ENCODE measurements at places on chromosomes 4 and X.

- no peak for DNase-seq
Observed at GRCh38 chrX:39985071-39985470, 112.7 kb downstream of the BCOR start.

DNA sequence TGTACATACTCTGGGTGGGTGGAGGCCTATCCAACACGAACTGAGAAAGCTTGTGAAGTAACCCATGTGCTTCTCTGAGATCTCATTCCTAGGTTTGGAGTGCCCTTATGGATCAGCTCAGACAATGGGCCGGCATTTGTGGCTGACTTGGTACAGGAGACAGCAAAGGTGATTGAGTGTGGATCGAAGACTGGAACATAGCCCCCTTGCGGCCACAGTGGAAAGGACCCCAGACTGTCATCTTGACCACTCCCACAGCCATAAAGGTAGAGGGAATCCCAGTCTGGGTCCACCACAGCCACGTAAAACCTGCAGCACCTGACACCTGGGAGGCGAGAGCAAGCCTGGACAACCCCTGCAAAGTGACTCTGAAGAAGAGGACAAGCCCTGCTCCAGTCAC, 598.0 kb upstream of the AADAT start:
- no peak for DNase-seq

- no peak for DNase-seq
Observed at GRCh38 chr4:107719207-107719921, 670 bp downstream of the PAPSS1 start.

GRCh38 chr4:8292478-8293107, 23.0 kb downstream of the HTRA3 start:
- no peak for DNase-seq

DNA sequence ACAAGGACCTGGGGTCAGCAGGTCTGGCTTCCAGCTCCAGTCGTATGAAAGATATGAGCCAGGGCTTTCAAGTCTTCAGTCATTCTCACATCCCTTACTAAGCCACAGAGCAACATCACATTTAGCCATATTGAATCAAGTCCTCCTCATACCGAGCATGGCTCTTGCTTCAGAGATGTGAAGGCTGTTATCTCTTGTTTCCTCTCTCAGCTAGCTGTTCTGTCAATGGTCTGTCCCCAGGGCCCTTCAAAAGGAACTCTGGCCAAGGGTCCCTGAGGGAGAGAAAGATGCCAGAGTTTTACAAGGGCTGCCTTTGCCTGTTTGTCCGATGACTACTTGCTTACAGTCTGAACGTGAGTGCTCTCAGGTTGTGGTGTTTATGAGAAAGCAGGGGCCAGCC, 30.5 kb downstream of the DOCK11 start:
- no peak for DNase-seq

GRCh38 chrX:129842510-129843208, 1.0 kb downstream of the ZDHHC9 start:
- DNase-seq, result peak; percentile 4

DNA sequence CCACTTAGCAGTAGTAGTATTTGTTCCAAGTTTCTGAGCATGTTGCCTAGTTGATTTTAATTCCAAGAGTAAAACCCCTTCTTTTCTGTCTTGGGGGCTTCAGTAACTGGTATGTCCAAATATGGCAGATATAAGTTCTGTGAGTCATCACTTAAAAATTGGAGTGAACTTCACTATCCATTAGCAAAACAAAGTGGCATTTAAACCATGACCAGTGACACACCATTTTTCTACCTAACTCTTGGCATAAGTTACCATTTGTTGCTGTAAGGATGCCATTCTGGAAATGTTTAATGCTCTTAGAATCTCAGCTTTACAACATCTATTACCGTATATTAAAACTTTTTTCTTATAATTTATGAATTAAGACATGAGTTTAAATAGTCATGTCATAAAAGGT, 102.0 kb downstream of the CBR4 start:
- no peak for DNase-seq

- no peak for DNase-seq
Observed at GRCh38 chr4:142353149-142353738, 492.9 kb downstream of the INPP4B start.

DNA sequence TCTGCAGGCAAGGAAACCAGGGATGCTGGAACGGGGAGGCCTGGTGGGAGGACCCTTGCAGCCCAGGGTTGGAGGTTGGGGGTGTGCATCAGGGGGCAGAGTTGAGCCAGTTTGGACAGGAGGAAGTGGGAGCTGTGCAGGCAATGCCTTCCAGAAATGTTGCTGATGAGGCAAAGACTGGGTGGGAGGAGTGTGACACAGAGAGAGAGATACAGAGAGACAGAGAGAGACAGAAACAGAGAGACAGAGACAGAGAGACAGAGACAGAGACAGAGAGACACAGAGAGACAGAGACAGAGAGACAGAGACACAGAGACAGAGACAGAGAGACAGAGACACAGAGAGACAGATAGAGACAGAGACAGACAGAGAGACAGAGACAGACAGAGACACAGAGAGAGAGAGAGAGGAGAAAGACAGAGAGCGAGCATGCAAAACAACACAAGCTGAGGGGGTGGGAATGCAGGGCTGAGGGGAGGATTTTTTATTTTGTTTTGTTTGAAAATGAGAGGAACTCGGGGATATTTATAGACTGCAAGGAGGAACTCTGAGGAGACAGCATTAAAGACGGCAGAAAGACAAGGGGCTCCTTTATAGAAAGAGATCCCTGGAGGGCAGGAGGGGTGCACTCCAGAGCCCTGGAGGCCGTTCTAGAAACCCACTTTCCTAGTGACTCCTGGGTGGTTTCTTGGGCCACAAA, 1.9 kb upstream of the HAUS3 start:
- DNase-seq, result no peak

- no peak for DNase-seq
Observed at GRCh38 chrX:3526731-3527130, 180.3 kb upstream of the MXRA5 start.

DNA sequence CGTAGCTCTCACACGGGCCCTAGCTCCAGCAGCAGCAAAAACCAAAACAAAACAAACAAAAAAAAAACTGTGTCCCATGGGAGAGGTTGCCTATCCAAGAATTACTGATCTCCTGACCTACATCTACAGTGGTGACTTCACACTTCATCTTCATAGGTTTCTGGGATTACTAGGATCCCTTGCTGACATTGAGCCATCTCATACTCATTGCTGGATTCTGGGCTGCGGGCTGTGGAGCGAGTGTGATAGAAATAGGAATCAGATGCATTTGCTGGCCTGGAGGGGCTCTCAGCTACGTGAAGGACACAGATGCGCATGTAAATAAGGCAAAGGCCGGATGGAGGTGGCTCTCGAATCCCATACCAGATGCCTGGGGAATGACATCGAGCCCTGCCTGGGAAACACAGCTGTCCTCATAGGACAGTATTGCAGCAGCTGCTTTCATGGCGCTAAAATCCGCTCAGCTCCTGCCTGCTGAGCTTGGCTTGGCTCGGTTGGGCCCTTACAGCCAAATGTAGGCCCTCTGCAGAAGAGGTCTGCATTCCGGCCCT, 41.7 kb downstream of the CNGA2 start:
- DNase-seq, result no peak

DNA sequence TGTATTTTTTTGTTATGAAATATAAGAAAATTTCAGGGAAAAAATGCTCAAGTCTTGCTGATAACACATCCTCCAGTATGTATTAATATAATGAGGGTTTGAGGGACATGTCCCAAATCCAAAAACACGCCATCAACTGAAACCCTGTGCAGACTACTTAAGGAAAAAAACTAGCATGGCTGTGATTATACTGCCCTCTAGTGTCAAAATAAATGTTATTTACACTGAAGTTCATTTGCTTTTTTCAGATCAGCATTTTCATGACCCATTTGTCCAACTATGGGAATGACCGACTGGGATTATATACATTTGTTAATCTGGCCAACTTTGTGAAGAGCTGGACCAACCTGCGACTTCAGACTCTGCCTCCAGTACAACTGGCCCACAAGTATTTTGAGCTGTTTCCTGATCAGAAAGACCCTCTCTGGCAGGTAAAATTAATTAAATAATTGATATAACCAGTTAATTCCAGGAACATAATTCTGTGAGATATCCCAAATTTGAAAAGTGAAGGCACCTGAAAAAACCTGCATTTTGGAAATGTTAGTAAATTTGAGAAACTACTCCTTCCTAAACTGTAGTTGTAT, 128.5 kb downstream of the PRSS12 start:
- no peak for DNase-seq

DNA sequence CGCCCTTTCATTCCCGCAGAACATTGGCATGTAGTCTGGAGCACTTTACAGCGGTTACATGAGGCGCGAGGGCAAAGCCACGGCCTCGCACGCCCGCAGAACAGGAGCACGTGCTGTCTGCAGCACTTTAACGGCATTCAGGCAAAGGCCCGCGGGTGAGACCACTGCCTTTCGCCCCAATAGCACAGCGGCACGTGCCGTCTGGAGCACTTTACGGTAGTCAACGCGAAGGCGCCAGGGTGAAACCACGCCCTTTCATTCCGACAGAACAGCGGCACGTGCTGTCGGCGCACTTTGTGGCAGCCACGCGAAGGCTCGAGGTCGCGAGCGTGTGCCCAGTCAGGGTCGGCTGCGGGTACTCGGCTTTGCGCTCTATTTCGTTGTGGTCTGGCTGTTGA, at the start of gene MPC1L:
MPC1L (plus strand) TSS at position 290 of the 398 bp plus-strand sequence. CDS start 138 bp downstream, outside the sequence.
- no peak for DNase-seq

GRCh38 chr4:55500072-55500471, 46.6 kb downstream of the CLOCK start:
- no peak for DNase-seq

DNA sequence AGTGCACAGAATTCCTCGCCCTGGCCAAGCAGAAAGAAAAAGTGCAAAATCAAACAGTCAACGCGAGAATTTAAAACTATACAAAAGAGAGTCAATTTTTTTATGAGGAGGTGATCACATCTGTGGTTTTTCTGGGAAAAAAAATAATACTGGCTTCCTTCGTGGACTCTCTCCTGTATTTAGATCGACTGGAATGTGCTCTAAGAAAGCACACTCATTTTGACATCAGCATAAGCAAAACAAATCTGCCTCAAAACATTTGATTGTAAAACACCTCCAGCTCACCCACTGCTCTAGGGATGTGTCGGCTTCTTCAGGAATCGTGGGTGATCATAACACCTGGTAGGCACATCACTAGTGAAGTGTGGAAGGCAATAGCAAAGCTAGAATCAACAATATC, 417.4 kb upstream of the FAT1 start:
- DNase-seq, result no peak

DNA sequence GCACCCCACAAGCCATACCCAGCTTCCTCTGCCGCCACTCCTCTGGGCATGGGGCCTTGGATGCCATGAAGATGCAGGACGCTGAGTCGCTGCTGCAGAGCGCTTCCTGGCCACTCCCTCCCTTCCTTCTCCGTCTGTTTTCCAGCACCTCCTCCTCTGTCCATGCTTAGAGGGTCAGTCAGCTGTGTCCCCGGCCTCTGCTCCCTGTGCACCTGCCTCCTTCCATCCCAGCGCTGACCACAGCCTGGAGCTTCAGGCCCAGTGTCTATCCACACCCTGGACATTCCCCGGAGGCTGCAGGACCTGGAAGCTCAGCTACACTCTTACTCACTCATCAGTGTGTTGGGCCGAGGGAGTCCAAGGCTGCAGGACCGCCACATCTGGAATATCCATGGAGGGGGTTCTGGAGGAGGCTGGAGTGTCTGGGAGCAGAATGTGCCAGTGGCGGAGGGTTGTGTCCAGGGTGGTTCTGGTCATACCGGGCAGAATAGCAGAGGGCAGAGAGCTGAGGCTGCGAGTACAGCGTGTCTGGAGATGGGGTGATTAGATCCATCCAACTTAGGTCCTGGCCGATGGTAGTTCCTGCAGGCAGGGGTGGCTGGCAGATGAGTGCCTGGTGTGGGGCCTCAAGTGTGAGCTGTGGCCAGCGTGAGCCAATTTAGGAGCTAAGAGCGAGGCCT, 58.6 kb upstream of the ADRA2C start:
- DNase-seq, result no peak

GRCh38 chrX:109889289-109890006, 113.5 kb upstream of the TMEM164 start:
- DNase-seq, result no peak

DNA sequence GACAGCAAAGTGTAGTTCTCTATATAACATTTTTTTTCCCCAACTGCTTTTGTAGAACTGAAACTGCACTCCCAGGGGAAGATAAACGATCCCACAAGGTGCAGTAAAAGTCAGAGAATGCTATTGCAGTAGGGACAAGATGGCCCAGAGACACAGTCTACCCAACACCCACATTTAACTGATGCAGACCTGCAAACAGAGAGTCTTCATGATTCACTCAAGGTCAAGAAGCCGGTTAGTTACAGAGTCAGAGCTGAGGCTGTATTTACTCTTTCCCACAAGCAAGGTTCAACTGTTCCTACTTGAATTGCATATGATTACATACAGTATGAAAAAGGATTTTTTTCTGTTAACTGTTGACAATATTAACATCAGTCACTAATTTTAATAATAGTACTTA, 654.6 kb downstream of the IL1RAPL1 start:
- DNase-seq, result no peak

DNA sequence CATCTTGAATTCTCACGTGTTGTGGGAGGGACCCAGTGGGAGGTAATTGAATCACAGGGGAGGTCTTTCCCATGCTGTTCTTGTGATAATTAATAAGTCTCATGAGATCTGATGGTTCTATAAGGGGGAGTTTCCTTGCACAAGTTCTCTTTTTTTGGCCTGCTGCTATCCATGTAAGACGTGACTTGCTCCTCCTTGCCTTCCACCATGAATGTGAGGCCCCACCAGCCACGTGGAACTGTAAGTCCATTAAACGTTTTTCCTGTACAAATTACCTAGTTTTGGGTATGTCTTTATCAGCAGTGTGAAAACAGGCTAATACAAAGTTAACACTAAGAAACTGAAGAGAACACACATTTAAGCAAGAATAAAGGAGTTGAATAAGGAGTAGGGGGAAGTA, 16.0 kb downstream of the TBCK start:
- no peak for DNase-seq

GRCh38 chr4:86934147-86934770, 552 bp upstream of the AFF1 start:
- DNase-seq, result no peak

GRCh38 chrX:38095971-38096529, 89.7 kb downstream of the SYTL5 start:
- no peak for DNase-seq

GRCh38 chr4:73859614-73860088, 6.6 kb downstream of the PF4V1 start:
- no peak for DNase-seq

GRCh38 chr4:121464854-121465253, 84.0 kb upstream of the QRFPR start:
- DNase-seq, result no peak
